ENCODE measurements at places on chromosomes 13 and 19.

DNA sequence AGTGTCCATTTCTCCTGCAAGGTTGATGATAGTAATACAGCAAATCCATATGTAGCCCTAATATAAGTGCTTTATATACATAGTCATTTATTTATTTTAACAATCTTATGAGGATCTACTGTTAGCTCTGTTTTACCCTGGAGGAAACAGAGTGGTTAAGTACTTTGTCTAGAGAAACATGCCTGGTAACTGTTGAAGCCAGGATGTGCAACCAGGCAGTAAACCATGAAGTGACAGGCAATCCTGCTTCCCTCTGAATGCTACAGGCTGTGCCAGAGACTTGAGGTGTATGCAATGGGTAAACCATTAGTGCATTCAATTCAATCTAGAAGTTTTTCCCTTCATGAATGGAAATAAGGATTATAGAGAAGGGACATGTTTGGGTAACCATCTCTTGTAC, 911.0 kb downstream of the PCDH17 start:
- DNase-seq: no peak

DNA sequence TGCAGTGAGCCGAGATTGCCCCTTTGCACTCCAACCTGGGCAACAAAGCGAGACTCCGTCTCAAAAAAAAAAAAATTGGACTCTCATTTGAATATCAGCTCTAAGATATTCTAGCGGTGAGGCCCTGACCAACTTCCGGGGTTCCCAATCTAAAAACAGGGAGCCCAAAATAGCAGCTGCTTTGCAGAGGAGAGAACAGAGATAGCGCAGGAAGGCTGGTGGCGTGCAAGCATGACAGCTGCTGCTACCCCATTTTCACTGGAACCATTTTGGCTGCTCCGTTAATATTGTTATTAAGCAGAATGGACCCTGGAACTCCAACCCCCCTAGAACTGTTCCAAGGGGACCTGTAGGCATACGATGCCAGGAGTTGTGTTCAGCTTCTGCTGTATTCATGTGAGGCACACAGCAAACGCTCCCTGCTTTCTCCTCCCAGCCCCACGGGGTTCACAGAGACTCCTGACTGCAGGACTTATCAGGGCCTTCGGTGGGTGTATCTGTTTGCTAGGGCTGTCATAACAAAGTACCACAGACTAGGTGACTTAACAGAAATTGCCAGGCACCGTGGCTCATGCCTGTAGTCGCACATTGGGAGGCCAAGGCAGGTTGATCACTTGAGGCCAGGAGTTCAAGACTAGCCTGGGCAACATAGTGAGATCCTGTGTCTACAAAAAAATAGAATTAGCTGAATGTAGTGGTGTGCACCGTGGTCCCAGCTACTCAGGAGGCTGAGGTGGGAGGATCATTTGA, 11.5 kb downstream of the STXBP2 start:
- DNase-seq: no peak

GRCh38 chr13:95360464-95361097, 59.3 kb upstream of the ABCC4 start:
- DNase-seq: no peak

DNA sequence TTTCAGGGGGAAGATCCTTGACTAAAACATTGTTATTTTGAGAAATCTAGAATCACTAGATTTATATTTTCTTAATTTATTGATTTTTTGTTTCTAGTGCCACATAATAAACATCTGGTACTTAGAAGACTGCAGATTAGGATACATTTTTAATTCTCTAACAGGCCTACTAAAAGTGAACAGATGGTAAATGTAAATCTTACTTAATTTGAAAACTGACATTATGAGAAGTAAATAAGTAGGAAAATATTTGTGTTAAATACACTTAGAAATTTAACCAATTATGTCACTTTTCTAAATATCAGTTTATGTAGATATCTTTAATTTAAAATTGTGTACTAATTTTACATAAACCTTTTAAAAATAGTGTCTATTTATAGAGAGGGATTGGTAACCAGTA, 2255.6 kb upstream of the PCDH20 start:
- DNase-seq: no peak

- DNase-seq: no peak
Measured at GRCh38 chr13:66222127-66222526, 1008.0 kb downstream of the PCDH9 start.

GRCh38 chr13:112715210-112715609, 25.4 kb downstream of the ATP11A start:
- DNase-seq: no peak

DNA sequence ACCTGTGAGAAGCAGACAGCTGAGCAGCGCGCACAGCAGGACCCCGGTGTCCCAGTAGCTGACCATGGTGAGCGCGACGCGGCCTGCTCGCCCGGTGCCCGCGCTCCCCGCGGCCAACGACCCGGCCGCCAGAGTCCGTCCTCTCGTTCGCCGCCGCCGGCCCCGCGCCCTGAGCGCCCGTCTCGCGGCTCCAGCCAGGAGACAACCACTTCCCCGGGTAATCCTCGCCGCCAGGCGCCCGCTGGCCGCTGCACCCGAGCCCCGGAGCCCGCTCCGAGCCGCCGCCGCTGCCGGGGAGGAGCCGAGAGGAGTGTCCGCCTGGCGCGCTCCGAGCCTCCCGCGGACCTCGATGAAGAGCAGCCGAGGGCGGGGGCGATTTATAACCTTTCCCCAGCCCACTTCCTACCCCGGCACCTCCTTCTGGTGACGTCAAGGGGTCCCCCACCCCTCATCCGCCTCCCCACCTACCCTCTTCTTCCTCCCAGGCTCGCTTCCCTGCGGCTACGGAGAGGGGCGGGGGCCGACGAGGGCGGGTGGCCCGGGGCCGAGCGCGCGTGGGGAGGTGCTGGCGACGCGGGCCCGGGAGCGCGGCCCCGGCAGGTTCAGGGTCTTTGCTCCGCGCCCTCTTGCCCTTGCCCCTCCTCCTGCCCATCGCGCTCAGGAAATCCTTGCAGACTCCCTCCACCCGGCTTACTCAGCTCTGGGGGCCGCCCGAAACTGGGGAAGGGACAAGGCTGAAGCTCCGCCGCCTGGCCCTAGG, at the start of gene FLT1:
TSS of gene FLT1 (minus strand) at position 351 of the 760 bp plus-strand sequence. CDS start at position 66, 285 bp downstream.
- no peak for DNase-seq

DNA sequence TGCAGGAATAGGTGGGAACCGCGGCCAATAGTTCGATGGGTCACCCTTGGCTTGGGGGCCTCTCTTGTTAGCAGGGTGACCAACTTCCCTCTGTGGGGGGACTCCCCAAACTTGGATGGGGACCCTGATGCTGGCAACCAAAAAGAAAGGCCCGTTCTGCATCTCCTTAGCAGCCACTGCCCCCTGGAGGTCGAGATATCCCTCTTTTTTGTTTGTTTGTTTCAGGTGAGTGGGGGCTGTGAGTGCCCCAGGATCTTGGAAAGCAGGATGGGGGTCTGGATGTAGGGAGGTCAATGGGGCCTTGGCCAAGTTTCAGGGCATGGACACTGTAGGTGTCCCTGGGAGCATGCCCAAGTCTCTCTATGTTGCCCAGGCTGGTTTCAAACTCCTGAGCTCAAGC, 7.7 kb upstream of the CRTC1 start:
- DNase-seq: no peak

- DNase-seq: no peak
Measured at GRCh38 chr13:109468123-109468522, 318.3 kb downstream of the IRS2 start.

DNA sequence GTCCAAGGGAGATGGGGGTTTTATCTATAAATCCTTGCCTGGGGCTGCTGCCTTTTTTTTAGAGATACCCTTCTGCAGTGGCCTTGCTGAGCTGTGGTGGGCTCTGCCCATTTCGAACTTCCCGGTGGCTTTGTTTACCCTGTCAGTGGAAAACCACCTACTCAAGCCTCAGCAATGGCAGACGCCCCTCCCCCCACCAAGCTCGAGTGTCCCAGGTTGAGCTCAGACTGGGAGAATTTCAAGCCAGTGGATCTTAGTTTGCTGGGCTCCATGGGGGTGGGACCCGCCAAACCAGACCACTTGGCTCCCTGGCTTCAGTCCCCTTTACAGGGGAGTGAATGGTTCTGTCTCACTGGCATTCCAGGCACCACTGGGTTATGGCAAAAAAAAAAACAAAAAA, 21.6 kb downstream of the LGALS13 start:
- DNase-seq: no peak

- no peak for DNase-seq
Measured at GRCh38 chr13:95643571-95643935, 953 bp downstream of the DZIP1 start.

GRCh38 chr13:50244355-50244712, 229.1 kb downstream of the KCNRG start:
- DNase-seq: no peak
